ENCODE measurements at places on chromosomes 6 and 20. TPM values are rescaled to one million over a fixed set of nuclear protein-coding genes. Genes with fewer than 3 reads are reported as not detected.

DNA sequence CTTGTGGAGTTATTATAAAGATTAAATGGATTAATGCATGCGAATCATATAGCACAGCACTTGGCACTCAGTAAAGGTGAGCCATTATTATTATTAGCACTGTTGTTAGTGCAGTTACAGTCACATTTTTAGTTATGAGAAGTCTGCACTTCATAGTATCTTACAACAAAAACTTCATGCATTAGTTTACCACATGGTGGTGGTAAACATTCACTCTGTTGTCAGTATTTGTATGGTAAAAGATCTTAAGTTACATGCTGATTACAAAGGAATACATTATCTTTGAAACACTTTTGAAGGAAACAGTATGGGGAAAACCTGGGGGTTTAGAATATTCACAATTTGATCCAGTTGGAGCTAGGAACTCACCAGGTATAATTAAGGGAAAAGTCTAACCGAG lies 20.8 kb downstream of the TMEM14A start:
- DNase-seq: no peak

DNA sequence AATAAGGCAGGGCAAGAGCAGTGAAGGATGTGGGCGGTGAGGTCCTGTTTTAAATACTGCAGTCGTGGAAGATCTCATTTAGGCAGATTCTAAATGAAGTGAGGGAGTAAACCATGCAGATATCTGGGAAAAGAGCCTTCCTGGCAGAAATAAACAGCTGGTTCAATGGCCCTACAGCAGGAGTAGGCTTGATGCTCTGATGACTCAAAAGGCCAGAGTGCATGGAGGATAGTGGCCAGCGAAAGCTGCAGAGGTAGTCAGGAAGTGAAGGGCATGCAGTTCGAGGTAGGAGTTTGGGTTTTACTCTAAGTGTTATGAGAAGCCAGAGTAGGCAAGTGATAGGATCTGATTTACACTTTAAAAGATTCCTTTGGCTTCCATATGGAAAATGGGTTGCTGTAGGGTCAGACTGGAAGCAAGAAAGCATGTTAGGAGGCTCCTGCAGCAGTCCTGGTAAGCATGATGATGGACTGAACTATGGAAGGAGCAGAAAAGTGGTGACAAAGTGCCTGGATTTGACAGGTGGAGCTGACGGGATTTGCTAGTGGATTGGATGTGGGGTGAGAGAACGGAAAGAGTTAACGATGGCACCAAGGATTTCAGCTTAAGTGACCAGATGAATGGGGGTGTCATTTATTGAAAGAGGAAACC lies 150.0 kb downstream of the GJA10 start:
- no peak for DNase-seq

DNA sequence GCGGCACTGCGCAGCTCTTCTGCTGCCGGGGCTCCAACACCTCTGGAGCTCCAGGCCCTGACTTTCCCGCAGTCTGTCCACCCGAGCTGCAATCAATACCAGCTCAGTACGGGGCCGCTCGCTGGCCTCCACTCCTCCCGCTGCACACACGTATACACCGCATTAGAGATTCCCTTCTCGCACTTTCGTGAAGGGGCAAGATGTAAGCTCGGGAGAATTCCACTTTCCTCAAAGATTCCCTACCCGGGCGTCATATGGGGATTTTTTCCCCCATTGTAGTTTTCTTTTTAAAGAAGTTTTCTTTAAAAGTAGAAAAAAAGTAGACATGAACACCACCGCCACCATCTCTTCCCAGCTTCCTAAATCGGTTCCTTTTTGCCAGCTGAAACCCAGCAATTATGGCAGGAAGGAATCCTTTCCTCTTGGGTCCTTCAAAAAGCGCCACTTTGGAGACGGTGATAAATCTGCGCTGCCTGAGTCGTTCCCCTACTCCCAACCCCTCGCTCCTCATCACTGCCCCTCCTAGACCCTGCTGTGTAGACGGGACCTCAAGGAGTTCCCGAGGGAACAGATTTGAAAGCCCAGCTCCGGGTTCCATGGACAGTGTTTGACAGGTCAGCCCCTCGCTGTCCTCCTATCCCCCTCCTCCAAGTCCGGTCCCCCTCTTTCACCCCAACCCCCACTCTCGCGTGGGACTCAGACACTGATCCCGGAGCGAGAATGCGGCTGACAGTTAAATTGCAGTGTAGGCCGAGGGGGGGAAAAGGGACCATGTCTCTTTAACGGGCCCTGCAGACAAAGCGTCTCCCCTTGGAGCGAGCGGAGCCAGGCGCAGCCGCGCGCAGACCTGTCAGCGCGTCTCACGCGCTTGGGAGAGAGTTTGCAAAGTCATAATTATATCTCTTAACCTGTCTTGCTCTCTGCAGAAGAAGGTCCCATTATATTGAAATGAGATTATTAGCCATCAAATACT lies 39.5 kb downstream of the NCR2 start:
- DNase-seq: no peak

GRCh38 chr20:10898552-10898951 lies 224.8 kb upstream of the JAG1 start:
- no peak for DNase-seq

GRCh38 chr6:147135211-147135681 lies 69.0 kb upstream of the STXBP5 start:
- no peak for DNase-seq

GRCh38 chr20:58407966-58408557 lies 19.0 kb downstream of the VAPB start:
- DNase-seq: no peak

- DNase-seq: no peak
Observed at GRCh38 chr6:162581988-162582780, 145.4 kb downstream of the PRKN start.

- DNase-seq: no peak
Observed at GRCh38 chr6:95636552-95637431, 59.5 kb downstream of the MANEA start.

GRCh38 chr6:14328163-14328562 lies 210.6 kb downstream of the CD83 start:
- DNase-seq: no peak

DNA sequence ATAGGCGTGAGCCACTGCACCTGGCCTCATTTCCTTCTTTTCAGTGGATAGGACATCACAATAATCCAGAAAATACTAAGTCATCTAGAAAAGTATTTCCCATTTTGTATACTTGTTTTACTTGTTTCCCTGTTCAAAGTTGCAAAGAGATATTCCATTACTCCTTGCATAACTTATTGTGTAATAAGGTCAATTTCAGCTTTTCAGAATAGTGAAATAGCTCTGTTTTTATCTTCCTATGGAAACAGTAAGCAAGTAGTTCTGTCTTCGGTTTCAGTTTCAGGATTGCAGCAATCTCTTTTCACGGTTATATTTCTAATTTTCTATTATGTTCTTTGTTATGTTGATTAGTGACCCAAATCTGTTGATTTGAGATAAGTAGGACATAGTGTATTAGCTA lies 6.0 kb downstream of the STX11 start:
- no peak for DNase-seq

- no peak for DNase-seq
Observed at GRCh38 chr6:5261545-5262109, 314 bp downstream of the FARS2 start.

GRCh38 chr6:170159022-170159965 lies 131.6 kb downstream of the DLL1 start:
- no peak for DNase-seq

- no peak for DNase-seq
Observed at GRCh38 chr20:47600967-47601547, 99.4 kb downstream of the NCOA3 start.

GRCh38 chr20:58906894-58907293 lies 54.4 kb downstream of the GNAS start:
- DNase-seq: no peak

DNA sequence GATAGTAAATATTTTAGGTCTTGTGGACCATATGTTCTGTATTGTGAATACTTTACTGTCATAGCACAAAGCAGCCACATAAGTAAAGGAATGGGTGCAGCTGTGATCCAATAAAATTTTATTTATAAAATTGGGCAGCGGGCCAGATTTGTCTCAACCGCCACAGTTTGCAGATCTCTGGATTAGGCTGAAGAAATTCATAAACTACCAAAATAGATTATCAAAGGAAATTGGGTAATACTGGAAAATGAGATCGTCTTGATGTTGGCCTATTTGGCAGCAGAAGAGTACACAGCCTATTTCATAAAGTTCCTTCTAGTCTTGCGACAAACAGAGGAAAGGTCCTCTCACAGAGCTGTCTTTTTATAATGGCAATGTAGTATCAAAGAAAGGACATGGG lies 69.8 kb downstream of the DZANK1 start:
- DNase-seq: no peak

DNA sequence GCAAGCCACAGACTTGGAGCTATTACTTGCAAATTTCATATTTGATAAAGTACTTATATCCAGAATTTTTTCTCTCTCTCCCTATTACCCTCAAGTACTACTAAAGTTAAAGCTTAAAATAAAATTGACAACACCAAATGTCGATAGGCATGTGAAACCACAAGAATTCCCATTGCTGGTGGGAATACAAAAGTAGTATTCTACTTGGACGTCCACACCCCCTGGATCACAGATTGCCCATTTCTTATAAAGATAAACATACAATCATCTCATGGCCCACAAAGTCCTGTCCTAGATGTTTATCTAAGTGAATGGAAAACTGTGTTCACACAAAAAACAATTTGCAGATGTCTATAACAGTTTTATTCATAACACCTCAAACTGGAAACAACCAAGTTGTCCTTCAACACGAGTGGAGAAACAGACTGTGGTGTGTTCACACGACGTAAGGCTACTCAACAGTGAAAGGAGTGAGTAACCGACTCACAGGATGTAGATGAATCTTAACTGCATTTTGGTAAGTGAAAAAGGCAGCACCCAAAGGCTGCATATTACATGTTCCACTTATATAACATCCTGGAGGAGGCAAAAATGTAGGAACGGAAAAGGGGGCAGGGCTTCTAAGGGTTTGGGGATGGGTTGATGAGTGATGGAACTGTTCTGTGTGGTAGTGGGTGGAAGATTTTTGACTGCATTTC lies 297.4 kb downstream of the THBS2 start:
- DNase-seq: no peak

DNA sequence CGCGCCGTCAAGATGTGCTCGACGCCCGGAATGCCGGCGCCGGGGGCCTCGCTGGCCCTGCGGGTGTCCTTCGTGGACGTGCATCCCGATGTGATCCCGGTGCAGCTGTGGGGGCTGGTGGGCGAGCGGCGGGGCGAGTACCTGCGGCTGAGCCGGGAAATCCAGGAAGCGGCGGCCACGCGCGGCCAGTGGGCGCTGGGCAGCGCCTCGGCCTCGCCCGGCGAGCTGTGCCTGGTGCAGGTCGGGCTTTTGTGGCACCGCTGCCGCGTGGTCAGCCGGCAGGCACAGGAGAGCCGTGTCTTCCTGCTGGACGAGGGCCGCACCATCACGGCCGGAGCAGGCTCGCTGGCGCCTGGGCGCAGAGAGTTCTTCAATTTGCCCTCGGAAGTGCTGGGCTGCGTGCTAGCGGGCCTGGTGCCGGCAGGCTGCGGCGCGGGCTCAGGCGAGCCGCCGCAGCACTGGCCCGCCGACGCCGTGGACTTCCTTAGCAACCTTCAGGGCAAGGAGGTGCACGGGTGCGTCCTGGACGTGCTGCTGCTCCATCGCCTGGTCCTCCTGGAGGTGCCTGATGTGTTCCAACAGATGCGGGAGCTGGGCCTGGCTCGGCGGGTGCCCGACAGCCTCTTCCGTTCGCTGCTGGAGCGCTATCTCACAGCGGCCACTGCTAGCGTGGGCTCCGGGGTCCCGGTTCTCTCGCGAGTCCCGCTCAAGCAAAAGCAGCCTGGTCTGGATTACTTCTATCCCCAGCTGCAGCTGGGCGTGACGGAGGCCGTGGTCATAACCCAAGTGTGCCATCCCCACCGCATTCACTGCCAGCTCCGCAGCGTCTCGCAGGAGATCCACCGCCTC lies 656 bp downstream of the TDRD6 start:
- no peak for DNase-seq

GRCh38 chr6:118771253-118771652 lies 119.9 kb upstream of the CEP85L start:
- DNase-seq: no peak

- DNase-seq: peak; percentile 64
Observed at GRCh38 chr6:30885481-30885998, 1.2 kb downstream of the DDR1 start.

- no peak for DNase-seq
Observed at GRCh38 chr6:55913228-55914195, 38.1 kb upstream of the BMP5 start.

DNA sequence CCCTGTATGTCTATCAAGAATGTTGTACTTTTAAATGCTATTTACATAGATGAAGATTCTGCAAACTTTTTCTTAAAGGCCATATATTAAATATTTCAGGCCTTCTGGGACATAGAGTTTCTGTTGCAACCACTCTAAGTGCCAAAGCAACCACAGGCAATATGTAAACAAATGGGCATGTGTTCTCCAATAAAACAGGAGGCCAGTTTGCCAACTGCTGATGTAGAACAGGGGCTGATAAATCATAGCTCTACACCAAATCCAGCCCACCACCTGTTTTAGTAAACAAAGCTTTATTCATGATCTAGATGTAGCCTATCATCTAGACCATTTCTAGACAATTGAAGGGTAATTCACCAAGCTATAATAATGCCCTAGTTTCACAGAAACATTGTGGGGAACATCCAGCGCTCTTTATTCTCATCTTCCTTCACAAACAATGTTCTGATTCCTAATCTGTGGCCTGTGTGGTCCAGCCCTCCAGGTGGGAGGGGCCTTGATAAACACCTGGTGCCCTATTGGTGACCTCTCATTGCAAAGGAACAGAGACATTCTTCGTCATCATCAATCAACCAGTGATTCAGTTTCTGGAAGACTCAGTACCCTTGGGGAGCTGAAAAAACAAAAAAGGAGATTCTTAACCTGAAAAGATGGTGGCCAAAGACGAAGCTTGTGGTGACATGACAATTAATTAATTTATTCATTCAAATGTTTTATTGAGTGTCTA lies 80.2 kb downstream of the PREP start:
- no peak for DNase-seq

GRCh38 chr6:33029328-33030184 lies 20.2 kb upstream of the HLA-DOA start:
- DNase-seq: peak; percentile 47

DNA sequence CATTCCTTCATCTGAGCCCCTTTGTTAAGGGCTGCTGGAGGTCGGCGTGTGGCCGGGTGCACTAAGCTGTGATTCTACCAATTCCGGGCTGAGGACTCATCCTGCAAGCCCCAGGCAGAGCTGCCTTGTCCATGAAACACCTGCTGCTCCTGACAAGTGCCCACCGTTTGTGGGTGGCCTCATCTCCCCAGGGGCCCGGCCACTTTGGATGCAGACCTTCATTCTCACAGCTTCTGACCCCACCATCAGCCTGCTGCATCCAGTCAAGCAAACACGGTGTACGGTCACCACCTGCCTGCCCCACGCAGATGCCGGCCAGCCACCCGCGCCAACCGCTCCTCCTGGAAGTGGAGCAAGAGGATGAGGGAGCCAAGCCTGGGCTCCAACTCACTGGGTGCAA lies 382.7 kb downstream of the THBS2 start:
- no peak for DNase-seq

The NKAPL gene
- 0.24 TPM for total RNA-seq

The CST2 gene
- not detected for total RNA-seq

The WFDC2 gene
- 183 TPM for total RNA-seq

The KCNB1 gene
- total RNA-seq: 2.3 TPM

The CDH22 gene
- 0.19 TPM for total RNA-seq

The PRKN gene
- total RNA-seq: 8.1 TPM

The SLC13A3 gene
- 0.27 TPM for total RNA-seq

The ARMC2 gene
- 4.8 TPM for total RNA-seq
